RPMI8226 (cell line): ENCODE measurements at places on chromosomes 2 and 18.

DNA sequence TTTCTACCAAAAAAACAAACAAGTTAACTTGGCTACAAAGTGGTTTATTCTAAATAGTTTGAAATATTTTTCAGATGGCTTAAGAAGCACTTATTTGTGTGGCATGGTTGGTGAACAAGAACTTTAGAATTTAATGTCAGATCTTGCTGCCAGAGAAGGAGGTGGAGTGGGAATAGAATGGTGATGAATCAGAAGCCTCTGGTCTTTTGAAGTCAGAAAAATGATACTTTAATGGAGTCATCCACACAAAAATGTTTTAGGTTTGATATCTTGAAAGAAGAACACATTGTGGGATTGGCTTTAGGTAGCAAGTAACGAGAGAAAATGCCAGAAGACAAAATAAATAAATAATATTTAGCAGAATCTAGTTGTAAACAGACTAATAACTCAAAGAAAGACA lies 243.1 kb upstream of the FANCL start:
- no peak for DNase-seq

DNA sequence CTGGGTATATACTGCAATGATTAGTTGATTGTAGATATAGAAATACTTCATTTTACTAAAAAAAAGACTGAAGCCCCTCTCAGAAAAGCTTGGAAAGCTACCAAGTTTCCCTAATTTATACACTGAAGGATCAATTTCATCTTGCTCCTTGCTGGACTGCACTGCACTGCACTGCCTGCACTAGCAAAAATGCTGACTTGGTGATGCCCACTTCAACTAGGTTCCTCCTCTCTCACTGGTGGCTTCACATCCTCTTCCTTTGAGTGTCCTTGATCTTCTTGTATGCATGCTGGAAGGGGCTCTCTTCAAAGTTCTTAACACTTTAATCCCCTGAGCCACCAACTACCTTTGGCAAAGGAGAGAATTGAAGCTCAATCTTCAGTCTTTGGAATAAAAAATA lies 31.7 kb upstream of the ITPRID2 start:
- DNase-seq, result no peak

DNA sequence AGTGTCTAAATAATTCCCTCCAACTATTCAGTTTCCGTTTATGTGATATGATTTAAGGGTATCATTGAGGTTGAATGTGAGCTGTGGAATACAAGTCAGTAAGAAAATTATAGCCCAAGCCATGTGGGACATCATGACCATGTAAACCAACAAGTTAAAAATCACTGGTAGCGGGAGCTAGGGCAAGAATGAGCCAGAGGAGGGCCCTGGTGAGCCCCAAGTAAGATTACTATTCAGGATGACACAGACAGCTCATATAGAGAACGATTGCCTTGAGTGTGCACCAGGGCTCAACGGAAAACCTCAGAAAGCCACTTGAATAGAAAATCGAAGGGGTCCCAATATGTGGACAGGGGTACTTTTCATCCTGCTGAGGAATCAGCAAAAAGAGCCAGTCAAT lies 87.8 kb upstream of the RBMS1 start:
- DNase-seq, result peak; percentile 8

- no peak for DNase-seq
Measured at GRCh38 chr2:68738906-68739594, 4.4 kb downstream of the ARHGAP25 start.

- no peak for DNase-seq
Measured at GRCh38 chr2:239692362-239692851, 291.6 kb upstream of the HDAC4 start.

DNA sequence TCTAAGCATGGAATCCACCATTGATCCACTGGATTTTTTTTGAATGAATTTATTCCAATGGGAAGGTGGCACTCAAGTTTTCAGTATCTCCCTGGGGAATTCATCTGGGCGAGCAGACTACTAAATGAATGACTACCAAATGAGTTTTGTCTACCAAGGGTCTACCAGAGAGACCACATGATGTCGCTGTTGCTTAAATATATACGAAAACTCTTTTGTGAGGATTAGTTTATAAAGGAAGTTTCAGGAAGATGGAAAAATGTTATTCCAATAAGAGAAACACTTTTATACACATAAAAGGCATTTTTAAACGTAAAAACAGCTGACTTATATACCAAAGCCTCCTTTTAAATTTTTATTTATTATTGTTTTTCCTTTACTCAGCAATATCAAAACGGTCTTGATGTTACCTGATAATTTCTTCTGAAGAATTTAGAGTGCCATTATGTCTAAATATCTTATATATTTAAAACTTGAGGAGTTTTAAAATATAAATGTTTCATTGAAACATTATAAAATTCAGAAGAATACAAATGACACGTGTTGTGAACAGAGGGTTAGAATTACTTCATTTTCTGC lies 139.7 kb downstream of the HRH4 start:
- DNase-seq, result peak; percentile 54

DNA sequence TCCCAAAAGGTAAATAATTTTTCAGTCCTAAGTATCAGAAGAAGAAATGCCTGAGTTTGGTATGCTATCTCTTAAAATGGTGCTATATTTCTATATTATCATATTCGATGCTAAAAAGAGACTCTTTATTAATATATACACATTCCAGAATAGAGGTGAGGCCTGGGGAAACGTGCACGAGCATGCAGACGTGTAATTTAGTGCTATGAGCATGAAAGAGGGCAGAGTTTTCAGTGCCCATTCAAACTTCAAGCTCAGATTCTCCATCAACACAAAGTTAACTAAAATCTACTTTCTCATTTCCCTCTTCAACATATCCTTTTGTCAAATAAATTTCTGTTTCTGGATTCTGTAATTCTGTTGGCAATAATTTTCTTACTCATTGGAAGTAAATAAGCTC lies 5.7 kb upstream of the COBLL1 start:
- no peak for DNase-seq

DNA sequence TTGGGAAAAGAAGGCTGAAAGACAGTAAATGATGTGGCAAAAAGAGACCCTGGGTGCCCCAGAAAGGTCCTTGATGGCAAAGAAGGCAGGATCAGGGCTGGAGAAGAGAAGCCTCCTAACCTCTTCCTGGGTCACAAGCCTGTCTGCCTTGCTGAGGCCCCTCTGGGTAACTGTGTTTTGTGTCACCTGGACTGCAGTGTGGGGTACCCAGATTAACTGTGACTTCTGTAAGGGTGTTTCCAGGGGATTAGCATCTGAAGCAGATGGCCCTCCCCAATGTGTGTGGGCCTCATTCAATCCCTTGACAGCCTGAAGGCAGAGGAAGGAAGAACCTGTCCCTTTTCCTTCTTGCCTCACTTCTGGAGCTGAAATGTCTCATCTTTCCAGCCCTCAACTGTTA lies 35.6 kb upstream of the APCDD1 start:
- DNase-seq, result no peak

GRCh38 chr2:158724803-158725381 lies 70.2 kb upstream of the DAPL1 start:
- DNase-seq, result no peak

DNA sequence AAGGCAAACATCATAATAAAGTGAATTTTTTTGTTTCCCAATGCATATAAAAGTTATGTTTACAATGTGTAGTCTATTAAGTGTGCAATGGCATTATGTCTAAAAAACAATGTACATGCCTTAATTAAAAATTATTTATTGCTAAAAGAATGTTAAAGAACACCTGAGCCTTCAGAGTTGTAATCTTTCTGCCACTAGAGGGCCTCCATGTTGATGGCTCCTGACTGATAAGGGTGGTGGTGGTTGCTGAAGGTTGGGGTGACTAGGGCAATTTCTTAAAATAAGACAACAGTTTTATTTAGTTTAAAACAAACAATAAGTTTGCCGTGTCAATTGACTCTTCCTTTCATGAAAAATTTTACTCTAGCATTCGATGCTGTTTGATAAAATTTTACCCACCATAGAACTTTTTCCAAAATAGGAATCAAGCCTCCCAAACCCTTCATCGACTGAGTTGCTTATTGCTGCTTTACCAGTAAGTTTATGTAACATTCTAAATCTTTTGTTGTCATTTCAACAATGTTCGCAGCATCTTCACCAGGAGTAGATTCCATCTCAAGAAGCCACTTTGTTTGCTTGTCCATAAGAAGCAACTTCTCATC lies 32.3 kb downstream of the MAP3K2 start:
- peak; percentile 50 for DNase-seq

GRCh38 chr18:38174173-38174572 lies 608.6 kb upstream of the CELF4 start:
- DNase-seq, result no peak

- peak; percentile 15 for DNase-seq
Measured at GRCh38 chr2:184834699-184835397, 236.5 kb downstream of the ZNF804A start.

DNA sequence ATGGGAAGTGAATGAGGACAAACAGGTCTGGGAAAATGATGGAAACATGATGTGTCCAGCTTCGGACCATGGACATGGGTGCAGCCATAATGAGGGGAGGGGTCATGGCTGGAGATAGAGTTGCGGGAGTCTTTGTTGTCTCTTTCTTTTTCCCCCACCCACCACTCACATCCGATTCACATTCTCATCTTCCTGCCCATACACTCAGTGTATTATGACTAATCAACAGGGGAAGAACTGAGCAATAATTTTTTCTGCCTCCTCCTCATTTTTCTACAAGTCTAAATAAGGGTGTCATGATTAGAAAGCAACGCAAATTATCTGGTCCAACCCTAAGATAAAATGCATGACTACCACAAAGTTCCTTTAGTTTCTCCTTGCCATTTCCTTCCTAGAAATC lies 5.7 kb upstream of the SERPINB2 start:
- DNase-seq, result no peak

GRCh38 chr2:109415581-109416013 lies 198.2 kb downstream of the SEPTIN10 start:
- DNase-seq, result no peak

DNA sequence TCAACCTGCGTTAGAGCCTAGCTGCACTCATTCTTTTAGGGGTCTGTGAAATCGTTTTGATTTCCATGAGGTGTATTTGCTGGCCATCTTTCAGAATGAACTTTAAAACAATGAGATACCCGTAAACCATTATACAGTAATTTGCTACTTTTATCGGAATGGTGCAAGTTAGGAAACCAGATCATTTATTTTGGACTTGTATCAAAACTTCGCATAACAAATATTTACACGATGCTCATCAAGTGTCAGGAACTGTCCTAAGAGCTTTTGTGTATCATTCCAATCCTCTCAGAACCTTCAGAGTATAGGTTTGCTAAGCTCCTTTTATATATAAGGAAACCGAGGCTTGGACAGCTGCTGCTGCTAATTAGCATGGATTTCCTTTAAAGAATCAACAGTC lies 22.4 kb upstream of the SLC1A4 start:
- no peak for DNase-seq

- DNase-seq, result no peak
Measured at GRCh38 chr2:183059561-183059960, 19.0 kb upstream of the DUSP19 start.

DNA sequence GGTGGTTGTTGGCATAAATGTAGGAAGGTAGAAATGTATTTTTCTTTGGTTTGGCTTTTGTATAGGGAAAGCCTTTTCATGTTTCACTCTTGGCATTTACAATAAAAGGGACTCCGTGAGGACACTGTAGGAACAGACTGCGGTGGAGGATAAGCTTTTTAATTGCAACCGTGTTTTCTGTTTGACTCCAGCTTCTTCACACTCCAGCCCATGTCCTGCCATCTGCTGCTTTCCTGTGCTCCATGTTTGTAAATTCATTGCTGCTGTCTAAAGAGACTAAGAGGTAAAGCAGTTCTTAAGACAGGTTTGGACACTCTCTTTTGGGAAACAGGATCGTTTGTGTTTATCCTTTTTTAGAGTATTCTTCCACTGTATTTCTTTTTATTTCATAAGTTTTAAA lies 33.3 kb downstream of the WDR75 start:
- no peak for DNase-seq

GRCh38 chr18:24937639-24938275 lies 414.2 kb downstream of the ZNF521 start:
- peak; percentile 51 for DNase-seq

- no peak for DNase-seq
Measured at GRCh38 chr18:36821681-36822080, 7.1 kb downstream of the TPGS2 start.

- no peak for DNase-seq
Measured at GRCh38 chr18:68409576-68409975, 305.3 kb downstream of the TMX3 start.

DNA sequence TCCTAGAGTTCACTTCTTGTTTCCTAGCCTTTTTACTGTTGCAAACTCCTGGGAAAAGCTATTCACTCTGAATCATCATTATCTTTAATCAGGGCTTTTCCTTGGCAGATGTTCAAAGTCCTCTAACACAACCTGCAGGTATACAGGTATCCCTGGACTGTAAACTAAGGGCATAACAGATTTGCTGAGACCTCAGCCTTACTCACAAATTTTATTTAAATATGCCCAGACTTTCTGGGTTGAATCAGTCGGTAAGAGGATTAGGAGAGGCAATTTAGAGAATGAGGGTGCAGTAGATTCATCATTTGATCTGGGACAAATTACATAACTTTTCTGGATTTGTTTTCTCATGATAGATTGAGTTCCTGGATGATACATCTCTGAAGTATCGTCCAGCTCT lies 217.8 kb upstream of the STON1 start:
- no peak for DNase-seq

- no peak for DNase-seq
Measured at GRCh38 chr2:222159221-222159620, 139.6 kb downstream of the PAX3 start.

GRCh38 chr2:203682688-203683130 lies 23.7 kb upstream of the CD28 start:
- DNase-seq, result no peak

GRCh38 chr2:105929516-105929915 lies 184.8 kb downstream of the NCK2 start:
- DNase-seq, result peak; percentile 80

GRCh38 chr18:79834834-79835233 lies 37.1 kb downstream of the KCNG2 start:
- DNase-seq, result no peak

GRCh38 chr2:54652540-54652939 lies 70.9 kb upstream of the EML6 start:
- DNase-seq, result no peak
